ENCODE measurements at places on chromosomes 3 and 15.

DNA sequence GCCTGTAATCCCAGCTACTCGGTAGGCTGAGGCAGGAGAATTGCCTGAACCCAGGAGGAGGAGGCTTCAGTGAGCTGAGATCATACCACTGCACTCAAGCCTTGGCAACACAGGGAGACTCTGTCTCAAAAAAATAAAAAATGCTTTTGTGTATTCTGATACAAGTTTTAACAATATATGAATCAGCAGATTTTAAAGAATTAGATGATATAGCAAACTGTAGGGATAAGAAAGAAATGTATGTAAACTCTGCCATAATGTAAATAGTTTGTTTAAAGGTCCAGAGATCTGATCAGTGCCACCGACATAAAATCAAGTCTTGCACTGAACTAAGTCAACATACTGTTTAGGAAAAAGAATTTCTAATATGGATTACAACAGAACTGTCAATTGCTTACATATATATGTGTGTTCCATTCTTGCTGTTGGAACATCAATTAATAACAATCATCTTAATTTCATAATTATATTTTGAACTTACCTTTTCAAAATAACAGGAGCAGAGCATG, 208.3 kb downstream of the NEK10 start:
- no peak for DNase-seq

DNA sequence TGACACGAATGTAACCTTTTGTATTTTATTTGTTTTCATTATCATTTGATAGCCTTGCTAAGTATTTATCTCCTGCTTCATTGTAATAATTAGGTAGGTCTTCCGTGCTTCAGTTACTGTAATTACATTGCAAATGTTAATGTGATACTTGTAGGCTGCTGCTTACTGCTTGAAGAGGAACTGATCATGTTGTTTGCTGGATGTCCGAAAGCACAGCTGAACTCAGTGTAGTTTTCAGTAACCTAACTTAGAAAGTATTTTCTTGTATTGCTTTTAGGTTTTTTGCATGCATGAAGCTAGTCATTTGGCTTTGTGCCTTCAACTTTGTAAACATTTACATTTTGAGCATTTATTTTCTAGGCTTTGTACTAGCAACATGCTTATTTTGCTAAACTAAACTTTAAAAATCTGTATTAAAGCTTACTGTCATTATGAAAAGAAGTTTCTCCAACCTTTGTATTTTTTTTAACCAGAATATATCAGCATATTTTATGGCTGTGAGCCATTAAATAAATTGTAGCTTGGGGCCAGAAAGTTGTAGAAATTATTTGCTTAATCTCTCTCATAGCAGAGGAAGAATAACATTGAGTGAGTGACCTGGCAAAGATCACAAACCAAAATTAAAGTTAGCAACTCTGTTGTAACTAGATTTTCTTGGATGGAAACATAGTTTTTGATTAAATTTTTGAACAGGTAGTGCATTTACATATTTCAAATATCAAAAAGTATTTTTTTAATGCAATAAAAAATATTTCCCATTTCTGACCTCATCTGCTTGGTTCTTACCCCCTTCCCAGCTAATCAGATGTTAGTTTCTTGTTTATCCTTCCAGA, 30.7 kb downstream of the SACM1L start:
- no peak for DNase-seq

DNA sequence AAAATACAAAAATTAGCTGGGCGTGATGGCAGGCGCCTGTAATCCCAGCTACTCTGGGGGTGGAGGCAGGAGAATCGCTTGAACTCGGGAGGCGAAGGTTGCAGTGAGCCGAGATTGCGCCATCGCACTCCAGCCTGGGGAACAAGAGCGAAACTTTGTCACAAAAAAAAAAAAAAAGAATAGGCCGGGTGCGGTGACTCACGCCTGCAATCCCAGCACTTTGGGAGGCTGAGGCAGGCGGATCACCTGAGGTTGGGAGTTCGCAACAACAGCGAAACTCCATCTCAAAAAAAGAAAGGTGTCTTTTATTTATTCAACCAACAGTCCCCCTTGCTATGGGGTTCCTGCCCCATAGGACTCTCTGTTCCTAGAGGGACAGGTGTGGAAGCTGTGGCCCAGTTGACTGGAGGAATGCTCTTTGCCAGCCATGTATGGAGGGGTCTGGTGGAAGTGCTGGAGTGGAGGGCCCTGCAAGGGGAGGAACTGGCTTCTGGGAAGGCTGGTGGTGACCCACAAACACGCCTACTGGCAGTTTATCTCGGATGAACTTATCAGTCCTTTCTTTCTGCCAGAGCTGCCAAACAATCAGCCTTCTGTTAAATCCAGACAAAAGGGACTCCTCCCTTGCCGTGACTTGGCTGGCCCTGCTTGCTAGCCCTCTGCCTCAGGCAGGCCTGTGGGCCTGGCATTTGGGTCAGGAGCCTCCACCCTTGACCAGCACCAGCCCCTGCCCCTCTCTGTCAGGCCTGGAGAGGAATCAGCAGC, 4.6 kb upstream of the DAG1 start:
- no peak for DNase-seq

- DNase-seq, result no peak
Observed at GRCh38 chr3:52683611-52684010, 2.1 kb downstream of the PBRM1 start.

DNA sequence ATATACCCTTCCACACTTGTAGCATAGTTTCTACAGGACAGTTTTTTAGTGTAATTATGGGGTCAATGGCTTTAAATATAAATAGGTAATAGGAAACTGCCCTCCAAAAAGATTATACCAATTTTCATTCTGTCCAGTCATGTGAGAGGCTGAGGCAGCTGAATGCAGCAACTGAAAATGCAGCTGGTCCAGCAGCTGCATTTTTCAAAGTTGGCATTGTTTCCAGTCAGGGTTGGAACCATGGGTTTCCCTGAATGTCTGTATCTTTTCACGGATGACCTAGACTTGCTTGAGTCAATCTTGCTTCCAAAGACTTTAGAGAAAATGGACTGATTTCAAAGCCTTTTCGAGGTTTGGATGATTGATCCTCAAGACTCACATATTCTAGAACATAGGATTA, 9.9 kb upstream of the KNL1 start:
- no peak for DNase-seq

- peak; percentile 47 for DNase-seq
Observed at GRCh38 chr15:66946578-66947164, 118.7 kb upstream of the SMAD3 start.

GRCh38 chr3:43218921-43219320, 67.4 kb upstream of the SNRK start:
- DNase-seq, result no peak

- DNase-seq, result no peak
Observed at GRCh38 chr15:32807331-32807730, 89.5 kb downstream of the GREM1 start.

- no peak for DNase-seq
Observed at GRCh38 chr3:138202945-138203701, 16.0 kb downstream of the ARMC8 start.

GRCh38 chr3:32596282-32596908, 25.7 kb upstream of the DYNC1LI1 start:
- no peak for DNase-seq

GRCh38 chr15:55334371-55334770, 15.3 kb downstream of the PIGB start:
- no peak for DNase-seq

GRCh38 chr3:147493666-147494065, 84.5 kb downstream of the ZIC1 start:
- no peak for DNase-seq

DNA sequence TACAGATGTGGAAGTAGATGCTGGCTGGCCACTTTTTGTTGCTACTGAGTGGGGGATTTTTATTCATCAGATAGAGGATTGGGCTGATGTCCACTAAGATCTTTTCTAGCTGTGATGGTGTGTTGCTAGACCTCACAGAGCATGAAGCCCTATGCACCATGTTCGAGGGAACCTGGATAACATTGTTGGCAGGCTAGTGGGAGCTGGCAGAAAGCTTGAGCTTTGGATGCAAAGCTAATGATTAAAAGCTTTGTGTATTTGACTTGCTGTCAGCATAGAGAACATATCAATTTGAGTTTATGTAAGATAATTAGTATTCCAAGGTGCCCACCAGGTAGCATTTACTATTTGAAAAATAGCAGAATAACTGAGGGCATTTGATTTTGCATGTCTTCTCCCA, 59.1 kb downstream of the ST6GAL1 start:
- DNase-seq, result no peak

DNA sequence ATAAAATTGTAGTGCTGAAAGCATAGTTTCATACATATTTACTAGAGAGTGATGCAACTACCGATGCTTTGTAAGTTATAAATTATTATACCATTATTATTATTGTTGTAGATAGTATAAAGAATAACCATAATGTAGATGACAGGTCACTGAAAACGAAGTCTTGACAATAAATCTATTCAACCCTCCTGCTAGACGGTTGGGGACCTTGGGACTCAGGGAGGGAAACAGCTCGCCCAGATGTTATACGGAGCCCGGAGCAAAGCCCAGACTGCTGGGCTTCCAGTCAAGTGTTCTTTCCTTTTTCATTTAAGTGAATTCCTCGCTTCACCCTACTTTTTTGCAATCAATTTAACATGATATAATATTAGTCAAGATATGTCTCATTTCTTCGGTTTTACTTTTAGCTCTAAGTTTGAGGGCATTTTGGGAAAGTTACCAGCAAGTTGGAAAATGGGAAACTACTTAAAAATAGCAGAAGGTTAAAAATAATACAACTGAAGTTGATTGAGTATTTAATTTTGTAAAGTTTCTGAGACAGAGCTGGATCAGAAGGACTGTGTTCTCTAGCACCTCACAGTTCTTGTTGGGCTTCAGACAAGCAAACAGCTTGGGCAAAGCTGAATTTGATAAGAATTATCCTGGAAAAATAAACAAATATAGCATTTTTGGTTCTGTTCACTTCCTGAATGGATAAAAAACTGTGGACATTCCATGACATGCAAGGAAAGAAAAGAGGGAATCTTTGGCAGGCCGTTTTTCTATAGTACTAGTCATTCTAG, 173.4 kb upstream of the TP63 start:
- no peak for DNase-seq

DNA sequence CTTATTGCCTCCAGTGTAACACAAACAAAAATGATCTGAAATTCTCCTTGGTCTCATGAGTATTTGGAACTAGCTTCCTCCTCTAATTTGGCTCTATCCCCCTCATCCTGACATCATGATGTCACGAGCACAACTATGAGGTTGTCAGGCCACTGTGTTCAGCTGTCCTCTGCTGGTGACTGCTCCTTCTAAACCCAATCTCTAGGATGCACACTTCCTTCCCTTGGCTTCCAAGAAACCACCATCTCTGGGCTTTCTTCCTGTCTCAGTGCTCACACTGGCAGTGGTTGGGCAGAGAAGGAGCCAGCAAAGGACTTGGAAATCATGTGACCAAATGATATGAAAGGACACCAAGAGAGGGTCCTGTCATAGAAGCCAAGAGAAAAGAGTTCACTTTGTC, 30.7 kb upstream of the EIF1B start:
- no peak for DNase-seq
